ENCODE measurements at places on chromosomes 16 and 17.

GRCh38 chr17:2450016-2450650, 49.3 kb upstream of the MNT start:
- DNase-seq = no peak

DNA sequence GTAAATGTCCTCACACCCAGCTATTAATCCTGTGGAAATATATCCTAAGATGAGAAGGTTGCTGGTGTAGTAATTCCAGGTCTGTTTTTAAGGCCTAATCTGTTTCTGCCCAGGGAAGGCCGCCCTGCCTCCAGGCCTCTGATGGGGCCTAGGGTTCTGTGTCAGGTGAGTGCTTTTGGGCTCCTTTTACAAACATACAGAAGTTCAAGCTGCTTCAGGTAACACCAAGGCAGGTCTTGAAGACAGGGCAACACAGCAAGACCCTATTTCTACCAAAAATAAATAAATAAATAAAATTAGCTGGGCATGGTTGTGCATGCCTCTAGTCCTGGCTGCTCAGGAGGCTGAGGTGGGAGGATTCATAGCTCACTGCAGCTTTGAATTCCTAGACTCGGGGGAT, 9.3 kb downstream of the PPL start:
- DNase-seq = no peak

DNA sequence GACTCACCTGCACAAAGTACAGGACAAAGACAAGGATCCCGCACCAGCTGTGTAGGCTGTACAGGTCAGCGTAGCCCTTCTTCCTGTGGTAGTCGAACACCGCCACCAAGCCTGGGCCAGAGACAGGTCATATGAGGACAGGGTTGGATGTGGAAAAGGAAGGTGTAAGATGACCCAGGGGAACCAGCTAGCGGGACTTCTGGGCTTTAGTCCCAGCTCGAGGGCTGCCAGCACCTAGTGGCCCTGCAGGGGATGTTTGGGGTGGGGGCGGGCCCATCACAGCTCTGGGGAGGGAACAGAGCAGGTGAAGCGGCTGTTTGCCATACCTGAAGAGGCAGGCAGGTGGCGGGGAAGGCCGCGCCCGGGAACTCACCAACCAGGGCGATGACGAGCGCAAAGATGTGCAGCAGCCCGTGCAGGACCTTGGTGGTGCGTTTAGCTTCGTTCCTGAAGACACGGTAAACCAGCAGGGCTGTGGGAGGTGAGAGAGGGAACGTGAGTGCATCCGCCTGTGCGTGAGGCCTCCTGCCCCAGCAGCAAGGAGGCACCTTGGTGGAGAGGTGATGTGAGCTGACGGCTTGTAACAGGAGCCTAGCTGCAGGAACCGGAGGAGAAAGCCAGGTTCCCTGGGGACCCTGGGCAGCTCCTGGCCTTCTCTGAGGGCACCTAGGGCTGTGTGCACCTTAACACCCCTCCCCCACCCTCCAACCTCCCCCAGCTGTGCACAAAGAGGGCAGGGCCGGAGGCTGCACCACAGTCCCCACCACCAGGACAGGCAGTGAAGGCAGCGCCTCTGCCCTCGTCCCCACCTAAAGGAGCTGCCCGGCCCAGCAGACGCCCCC, 10.2 kb downstream of the CYB561 start:
- no peak for DNase-seq

DNA sequence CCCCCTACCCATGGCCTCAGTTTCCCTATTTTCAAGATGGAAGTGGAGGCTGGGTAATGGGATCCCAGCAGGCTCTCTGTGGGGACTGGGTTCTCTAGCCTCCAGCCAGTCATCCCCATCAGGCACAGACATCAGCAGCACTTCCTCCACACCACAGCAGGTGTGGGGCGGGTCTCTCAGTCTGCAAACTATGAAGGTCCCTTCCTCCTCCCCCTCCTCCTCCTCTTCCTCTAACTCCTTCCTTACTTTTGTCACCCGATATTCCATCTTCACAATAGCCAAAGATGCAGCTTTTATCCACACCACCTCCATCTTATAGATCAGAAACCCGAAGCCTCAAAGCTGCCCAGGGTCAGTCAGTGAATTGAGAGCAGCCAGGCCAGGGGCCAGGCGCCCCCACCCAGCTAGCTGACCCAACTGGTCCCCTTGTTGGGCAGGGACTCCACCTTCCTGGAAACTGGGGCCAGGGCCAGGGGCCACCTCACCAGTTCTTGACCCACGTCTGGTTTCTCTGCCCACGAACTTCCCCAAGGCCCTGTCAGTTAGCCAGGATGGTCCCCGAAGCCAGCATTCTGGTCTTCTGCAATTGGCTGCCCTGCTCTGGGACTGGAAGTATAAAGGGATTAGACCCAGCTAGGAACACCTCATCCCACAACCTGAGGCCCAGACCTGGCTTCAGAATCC, 2.5 kb downstream of the FAM83G start:
- no peak for DNase-seq
